CD4-positive, alpha-beta T cell (primary cell): ENCODE measurements at places on chromosomes 2 and 18.

DNA sequence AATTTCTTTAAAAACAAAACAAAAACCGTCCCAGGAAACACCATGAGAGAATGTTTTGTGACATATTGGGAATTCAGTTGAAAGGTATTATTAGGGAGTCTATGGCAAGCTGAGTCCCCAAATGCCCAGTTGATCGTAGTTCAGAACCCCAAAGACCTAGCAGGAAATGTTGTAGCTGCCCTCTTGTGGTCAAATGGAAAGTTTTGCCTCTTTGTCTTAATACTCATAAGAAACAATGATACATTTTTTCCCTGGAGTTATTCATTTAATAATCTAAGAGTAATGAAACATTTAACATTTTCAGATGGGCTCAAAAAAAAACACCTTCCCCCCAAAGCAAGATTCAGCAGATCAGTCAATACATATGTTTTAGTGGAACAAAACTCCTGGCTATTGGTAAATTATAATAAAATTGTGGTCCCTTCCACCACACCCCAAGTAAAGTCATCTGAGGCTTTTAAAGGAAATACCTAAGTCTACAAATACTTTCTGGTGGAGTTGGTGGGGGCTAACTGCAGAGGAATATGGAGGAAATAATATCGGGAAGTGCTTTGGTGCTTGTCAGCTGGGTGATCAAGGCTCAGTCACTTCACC is 37.8 kb upstream of the EFEMP1 start:
- no peak for DNase-seq

GRCh38 chr2:194870974-194871535 is 786.0 kb upstream of the SLC39A10 start:
- no peak for DNase-seq

DNA sequence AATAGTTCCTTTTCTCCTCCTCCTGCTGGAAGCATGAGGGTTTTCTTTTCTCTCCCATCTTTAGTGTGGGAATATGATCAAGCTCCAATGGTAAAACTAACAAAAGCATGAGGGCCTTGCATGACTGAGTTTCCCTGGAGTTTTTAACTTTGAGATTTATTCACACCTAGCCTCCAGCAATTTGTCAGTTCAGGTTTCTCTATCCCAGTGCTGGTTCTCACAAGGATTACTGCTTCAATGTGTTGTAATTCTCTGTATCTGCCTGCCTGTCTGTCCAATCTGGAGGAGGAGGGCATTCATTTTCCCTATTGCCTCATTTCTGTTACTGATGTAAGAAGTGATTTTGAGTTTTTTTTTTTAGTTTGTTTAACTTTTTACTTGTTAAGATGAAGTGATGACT is 57.6 kb upstream of the RPRM start:
- DNase-seq, result no peak

- no peak for DNase-seq
Observed at GRCh38 chr2:65370387-65371073, 61.9 kb downstream of the SPRED2 start.

GRCh38 chr18:47418746-47419145 is 167.3 kb upstream of the SKOR2 start:
- DNase-seq, result no peak

GRCh38 chr2:100184055-100184737 is 41.8 kb upstream of the AFF3 start:
- peak; percentile 5 for DNase-seq

DNA sequence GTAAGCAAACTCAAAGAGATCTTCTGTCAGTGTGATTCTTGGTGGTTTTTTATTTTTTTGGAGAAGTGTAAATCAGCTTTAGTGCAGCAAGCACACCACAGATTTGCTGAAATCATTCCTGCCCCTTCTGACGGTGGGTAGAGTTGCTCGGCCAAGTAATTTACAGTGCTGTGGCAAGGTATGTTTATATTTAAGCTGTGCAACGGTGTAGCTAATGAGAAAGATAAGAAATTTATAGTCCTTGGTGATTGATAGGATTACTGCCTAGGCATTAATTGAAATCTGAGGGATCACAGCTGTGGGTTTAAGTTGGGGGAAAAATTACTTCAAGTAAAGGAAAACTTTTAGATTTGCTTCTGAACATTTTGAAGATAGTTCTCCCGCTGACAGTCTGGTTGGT is 286.6 kb downstream of the AGAP1 start:
- DNase-seq, result no peak

- no peak for DNase-seq
Observed at GRCh38 chr2:134436706-134437105, 182.8 kb downstream of the MGAT5 start.

DNA sequence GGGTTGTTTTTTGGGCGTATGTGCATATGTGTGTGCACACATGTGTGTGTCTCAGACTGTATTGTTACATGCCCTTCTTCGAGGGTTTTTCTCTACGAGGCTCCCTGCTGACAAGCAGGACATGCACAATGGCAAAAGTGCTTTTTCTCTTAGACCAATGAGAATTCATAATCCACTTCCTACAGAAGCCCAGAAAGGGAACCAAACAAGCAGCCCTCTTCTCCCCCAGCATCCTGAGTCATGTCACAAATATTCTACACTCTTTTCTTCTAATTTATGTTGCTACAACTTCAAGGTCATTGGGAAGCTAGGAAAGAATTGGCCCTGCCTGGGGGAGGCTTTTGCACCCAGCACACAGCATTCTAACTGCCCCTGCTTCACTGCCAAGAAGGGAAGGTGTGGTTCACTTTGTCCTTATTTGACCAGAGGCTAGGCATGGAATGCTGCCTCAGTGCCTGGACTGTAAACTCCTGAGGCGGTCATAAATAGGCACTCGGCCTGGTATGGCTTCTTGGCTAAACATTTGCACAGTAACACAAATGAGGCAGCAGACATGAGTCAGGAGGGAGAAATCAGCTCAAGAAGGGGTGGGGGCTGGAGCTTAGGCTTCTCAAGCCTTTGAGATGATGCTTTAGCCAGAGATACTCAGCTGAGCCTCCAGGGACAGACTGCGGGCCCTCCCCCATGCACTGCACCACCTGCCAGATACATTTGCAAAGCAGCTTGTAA is 92.7 kb upstream of the KLF7 start:
- no peak for DNase-seq

- peak; percentile 41 for DNase-seq
Observed at GRCh38 chr18:63098018-63098981, 221.3 kb downstream of the BCL2 start.

DNA sequence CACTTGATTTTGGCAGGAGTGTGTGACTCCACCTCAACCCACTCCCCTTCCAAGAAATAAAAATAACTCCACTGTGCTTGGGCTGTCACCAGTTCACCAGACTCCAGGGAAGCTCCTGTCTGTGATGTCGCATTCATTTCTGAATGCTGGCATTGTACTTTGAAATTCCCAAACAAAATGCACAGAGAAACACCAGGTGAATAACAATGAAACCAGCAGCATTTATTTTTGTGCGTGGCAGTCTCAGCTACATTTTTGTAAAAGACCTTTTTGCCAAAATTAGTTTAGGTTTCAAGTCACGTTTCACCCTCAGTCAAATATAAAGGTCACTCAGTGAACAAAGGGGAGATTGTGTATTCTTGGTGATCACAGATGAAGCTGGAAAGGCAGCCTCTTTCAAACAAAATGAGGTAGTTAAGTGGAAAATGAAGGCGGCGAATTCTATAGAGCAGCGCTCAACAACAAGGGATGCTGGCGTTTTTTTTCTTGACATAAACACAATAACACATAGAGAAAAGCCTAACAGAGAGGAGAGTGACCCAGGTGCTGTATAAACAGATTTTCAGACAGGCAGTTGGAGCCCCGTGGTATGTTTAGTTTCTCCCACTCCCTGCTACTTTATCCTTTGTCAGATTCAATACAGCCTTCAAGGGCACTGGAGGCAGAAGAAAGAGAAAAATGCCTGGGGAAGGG is 210.3 kb upstream of the GCFC2 start:
- no peak for DNase-seq

DNA sequence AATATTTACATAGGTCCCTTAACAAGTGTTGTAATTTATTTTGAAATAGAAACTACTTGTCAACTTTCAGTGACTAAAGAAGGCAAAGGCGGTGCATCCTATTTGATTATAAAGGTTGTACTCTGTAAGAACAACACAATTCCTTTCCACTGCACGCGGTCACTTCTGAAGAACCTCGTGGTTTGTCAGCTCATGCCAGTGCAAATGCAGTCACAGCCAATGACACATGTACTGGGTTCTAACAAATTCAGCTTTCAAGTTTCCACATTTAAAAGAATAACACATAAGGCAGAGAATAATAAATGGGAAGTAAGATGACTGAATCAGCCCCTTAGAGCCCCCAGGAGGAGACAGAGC is 39.7 kb downstream of the CYB5A start:
- no peak for DNase-seq

DNA sequence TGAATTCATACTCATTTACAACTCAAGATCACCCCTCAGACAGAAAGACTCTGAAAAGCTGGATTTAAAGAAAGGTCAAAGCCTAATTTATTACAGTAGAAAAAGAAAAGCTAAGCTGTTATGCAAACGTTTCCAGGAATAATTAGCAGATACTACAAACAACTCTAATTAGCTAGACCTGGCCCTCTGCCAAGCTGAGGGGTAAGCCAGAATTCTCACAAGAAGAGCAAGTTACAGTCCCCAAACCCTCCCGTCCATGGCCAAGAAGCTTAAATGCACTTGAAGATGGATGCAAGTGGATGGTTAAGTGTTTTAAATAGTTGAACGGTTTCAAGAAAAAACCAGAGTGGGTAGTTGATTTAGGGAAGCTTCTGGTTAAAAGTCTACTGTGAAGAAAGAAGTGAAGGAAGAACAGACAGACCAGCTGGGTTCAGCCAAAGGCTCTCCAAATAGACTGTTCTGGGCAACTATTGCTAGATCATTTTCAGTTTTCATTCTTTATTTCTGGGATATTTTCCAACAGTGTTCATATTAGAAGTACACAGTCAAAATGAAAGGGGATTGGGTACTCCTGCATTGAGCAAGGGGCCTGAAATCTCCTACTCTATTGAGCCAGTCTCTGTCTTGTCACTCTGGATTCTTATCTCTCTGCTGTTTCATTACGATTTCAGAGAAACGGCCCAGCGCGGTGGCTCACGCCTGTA is 4.8 kb downstream of the LMAN2L start:
- DNase-seq, result no peak
